ENCODE measurements at places on chromosomes 16 and 17.
A peak's percentile ranks its signal among the peaks of the same experiment; 100 is the strongest.

DNA sequence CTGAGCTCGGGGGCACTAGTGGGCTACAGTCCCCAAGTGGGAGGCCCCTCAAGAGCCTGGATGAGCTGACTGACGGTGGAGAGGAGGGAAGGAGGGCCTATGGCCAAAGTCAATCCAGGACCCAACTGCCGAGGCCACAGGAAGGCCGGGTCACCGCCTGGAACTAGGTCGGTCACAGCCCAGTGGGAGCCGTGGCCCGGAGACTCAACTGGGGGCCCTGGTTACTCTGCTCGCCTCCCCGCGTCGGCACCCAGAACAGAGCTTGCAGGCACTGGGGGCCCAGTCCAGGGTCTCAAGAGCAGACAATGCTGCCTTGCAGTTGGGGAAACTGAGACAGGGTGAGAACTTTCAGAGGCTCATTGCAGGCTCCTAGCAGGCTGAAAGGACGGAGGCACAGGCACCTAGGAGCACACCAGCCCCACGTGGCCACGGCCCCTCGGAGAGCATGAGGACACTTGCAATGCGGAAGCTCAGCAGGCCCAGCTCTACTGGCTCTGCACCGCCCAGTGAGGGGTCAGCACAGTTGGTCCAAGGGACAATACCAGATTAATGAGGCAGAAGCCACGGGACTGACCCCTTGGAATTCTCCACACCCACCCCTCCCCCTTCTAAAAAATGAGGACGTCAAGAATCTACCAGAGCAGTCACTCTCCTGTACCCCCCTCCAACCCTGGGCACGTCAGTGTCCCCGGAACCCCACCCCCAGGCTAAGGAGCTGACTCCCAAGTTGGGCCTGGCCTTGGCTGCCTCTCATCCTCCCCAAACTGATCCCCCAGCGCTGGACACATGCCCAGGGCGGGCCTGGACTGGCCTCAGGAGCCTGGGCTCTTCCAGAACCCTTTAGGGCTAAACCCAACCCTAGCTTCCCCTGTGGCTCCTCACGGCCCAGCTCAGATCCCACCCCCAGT is 2.2 kb downstream of the HS3ST6 start:
- peaks cover 70% of the 10 kb centered on the region for H3K27me3 ChIP-seq
- H3K4me3 ChIP-seq: no peak overlapping the region
- no peak for DNase-seq
- peaks cover 8% of the 10 kb centered on the region for H3K4me1 ChIP-seq

DNA sequence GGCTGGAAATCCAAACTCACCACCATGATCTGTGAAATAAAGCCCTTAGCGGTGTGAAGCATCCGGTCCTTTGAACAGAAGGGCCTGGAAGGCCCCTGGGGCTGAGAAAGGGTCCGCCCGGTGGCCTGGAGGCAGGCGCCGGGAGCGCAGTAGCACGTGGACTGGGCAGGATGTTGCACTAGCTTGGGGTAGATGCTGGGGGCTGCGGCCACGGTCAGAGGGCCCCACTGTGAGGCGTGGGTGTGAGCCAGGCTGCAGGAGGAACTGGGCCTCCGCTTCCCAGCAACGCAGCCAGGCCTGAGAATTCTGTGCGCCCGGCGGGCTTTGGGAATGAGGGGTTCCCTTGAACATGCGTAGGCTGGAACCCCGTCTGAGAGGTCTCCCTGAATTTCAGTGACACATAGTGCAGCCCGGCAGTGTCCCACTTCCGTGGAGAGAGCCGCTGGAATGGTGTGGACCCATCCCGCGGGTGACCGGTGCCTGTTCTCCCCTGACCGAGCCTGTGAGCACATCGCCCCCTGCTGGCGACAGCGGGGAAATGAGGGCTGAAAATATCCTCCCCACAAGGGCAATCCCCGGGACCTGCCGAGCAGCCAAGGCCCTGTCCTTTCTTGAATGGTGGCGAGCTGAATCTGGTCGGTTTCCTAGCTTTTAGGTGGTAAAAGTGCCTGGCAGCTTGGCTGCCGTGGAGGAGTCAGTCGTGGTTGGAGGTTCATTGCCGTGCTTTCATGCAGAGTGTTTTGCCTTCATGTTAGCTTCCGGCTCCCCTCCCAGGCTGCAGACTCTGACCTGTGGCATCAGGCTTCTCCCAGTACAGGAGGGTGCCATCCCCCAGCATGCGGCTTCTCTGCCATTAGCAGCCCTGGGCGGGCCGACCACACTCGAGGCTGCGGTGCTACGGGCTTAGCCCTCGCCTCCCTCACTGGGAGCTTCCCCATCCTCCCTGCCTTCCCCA is 43.8 kb downstream of the DNAJA2 start:
- H3K27me3 ChIP-seq: no peaks in the 10 kb centered on the region
- no peak overlapping the region for H3K27ac ChIP-seq
- no peak overlapping the region for H3K4me3 ChIP-seq
- H3K4me1 ChIP-seq: no peaks in the 10 kb centered on the region
- H3K36me3 ChIP-seq: peaks cover 12% of the 10 kb centered on the region
- DNase-seq: peak; percentile 67

- H3K36me3 ChIP-seq: no peaks in the 10 kb centered on the region
- no peak for DNase-seq
- peaks cover 9% of the 10 kb centered on the region for H3K4me1 ChIP-seq
Observed at GRCh38 chr17:39687101-39687545, 734 bp downstream of the PGAP3 start.

- no peak overlapping the region for H3K27ac ChIP-seq
- H3K36me3 ChIP-seq: no peaks in the 10 kb centered on the region
- no peak for DNase-seq
Observed at GRCh38 chr17:10114931-10115535, 83.4 kb downstream of the GAS7 start.

- no peak overlapping the region for H3K4me3 ChIP-seq
- H3K27ac ChIP-seq: no peak overlapping the region
- H3K27me3 ChIP-seq: no peaks in the 10 kb centered on the region
- no peak for DNase-seq
- peaks cover 19% of the 10 kb centered on the region for H3K4me1 ChIP-seq
- H3K36me3 ChIP-seq: no peaks in the 10 kb centered on the region
Observed at GRCh38 chr16:85398688-85399582, 214.2 kb upstream of the GSE1 start.

GRCh38 chr17:82615084-82616020 is 32.9 kb downstream of the WDR45B start:
- peaks cover 30% of the 10 kb centered on the region for H3K4me1 ChIP-seq
- peak overlapping the region; percentile 94 for H3K27ac ChIP-seq
- H3K4me3 ChIP-seq: no peak overlapping the region

DNA sequence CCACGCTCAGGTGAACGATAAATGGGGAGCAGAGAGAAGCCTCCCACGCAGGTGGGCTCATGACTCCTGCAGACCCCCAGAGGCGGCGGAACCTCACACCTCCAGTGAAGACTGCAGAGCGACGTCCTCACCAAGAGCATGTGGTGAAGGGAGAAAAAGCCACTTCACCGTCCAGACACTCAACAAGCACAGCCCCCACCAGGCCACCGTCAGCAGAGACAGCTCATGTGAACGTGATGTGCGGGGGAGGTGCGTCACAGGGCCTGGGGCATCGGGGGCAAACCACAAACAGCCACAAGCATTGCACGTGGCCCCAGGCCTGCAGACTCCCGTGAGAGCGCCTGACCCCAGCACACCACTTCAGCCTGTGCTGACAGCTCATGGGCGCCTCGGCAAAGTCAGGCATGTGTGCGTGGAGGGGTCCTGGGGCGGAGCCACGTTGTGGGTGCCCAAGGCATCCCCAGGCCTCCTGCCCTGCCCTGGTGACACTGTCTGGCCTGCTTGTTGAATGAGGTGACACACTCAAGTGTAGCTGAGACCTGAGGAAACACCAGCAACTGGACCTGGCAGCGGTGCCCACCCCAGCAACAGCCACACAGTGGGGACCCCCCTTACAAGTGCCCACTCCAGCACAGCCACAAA is 19.0 kb downstream of the LMF1 start:
- no peak for DNase-seq
- no peak overlapping the region for H3K4me3 ChIP-seq
- H3K27ac ChIP-seq: no peak overlapping the region
- H3K27me3 ChIP-seq: no peaks in the 10 kb centered on the region
- H3K36me3 ChIP-seq: peaks cover 3% of the 10 kb centered on the region
- H3K4me1 ChIP-seq: no peaks in the 10 kb centered on the region

GRCh38 chr17:2089021-2089422 is 34.1 kb downstream of the HIC1 start:
- H3K4me3 ChIP-seq: no peak overlapping the region
- no peaks in the 10 kb centered on the region for H3K36me3 ChIP-seq
- DNase-seq: peak; percentile 80
- H3K4me1 ChIP-seq: peaks cover 72% of the 10 kb centered on the region
- H3K27me3 ChIP-seq: no peaks in the 10 kb centered on the region

DNA sequence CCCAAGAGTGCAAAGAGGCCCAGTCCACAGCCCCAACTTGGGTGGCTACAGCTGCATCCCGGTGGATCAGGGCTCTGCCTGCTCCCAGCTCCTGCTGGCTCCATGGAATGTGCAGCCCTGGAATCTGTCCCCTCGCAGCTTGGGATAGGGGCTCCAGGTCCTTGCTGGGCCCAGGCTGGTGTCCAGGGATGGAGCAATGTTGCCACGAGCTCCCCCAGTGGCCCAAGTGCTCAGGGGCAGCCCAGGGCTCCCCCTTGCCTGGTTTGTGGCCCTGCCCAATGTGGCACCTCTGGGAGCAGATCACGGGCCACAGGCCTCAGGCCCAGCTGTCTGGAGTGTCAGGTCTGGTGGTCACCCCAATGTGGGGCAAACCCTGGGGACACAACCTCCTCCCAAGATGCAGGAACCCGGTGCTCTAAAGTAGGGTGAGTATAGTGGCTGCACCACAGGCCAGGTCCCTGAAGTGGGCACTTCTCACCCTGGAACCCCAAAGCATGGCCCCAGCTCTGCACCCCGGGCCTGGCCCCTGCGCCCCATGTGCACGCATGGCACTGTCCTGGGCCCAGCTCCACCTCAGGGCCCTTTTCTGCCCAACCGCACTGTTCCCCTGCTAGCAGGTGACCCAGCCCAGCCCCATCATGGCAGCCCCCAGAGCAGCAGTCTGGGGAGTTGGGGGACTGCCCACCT is 14.8 kb upstream of the DNAH9 start:
- no peak overlapping the region for H3K27ac ChIP-seq
- no peaks in the 10 kb centered on the region for H3K27me3 ChIP-seq
- no peak for DNase-seq
- H3K4me1 ChIP-seq: no peaks in the 10 kb centered on the region
- no peak overlapping the region for H3K4me3 ChIP-seq

DNA sequence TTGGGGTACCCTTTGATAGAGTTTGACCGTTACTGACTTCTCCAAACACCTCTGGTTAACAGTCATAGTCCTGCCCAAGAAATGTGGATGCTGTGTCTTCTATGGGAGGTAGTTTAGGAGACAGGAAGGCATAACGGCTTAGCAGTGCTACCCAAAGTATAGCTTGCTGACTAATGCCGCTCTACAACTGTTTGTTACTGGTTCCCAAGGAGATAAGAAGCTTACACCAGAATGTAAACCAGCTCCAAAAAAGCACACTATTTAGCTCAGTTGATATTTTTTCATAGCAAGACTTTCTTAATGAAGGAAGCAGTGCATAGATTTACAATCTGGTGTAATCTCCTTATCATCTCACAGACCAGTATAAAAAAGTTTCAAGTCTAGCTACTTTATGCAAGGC is 95.7 kb downstream of the HS3ST3B1 start:
- H3K27ac ChIP-seq: no peak overlapping the region
- no peaks in the 10 kb centered on the region for H3K36me3 ChIP-seq
- no peak overlapping the region for H3K4me3 ChIP-seq
- H3K27me3 ChIP-seq: no peaks in the 10 kb centered on the region

- no peak overlapping the region for H3K4me3 ChIP-seq
- DNase-seq: no peak
- H3K4me1 ChIP-seq: peaks cover 5% of the 10 kb centered on the region
- no peaks in the 10 kb centered on the region for H3K27me3 ChIP-seq
Observed at GRCh38 chr17:29243792-29244191, 2.9 kb upstream of the CRYBA1 start.

- H3K4me3 ChIP-seq: peak within 1 kb of the TSS; percentile 83
- H3K27me3 ChIP-seq: no peaks in the 10 kb centered on the region
- peak; percentile 58 for DNase-seq
- no peaks in the 10 kb centered on the region for H3K36me3 ChIP-seq
- H3K27ac ChIP-seq: no peak within 1 kb of the TSS
- peaks cover 8% of the 10 kb centered on the region for H3K4me1 ChIP-seq
Observed at GRCh38 chr16:19884611-19885450, at the start of gene GPRC5B. Gene GPRC5B, minus strand, starts transcription at chr16:19884848. Its CDS starts 12,003 bp downstream, at chr16:19872845.

DNA sequence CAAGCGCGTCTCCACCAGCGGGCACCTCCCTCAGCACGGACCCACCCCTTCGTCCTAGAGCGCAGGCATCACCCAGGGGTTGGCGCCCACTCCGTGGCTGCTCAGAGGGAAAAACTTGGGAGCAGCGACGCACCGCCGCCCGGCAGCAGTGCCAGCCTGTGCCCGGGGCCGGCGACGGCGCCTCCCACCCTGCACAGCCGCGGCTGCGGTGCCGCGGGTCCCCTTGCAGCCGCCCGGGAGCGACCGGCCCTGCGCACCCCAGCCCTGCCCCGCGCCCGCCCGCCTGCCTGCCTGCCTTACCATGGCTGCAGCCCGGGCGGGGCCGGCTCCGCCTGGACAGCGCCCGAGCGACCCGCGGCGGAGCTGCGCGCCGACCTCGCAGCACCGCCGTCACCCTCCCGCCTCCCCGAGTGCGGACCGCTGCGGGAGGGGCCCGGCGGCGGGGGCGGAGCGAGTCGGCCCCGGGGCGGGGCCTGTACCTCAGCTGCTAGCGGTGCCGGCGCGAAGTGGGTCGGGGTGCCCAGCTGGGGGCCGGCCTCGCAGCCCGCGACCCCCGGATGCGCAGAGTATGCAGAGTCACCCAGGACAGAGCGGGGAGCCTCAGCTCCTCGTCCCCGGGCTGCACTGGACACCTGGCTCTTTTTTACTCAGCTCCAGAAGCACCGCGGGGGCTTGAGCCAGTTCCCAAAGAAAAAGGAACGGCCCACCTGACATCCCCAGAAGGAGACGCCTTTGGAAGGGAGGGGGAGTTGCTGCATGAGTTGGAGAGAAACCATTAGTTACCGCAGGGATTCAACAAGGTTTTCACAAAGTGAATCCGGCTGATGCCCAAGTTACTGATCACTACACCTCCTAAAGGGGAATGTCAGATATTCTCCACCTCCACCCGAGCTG is 17.5 kb upstream of the MTMR4 start:
- peaks cover 9% of the 10 kb centered on the region for H3K27me3 ChIP-seq
- H3K4me3 ChIP-seq: peak overlapping the region; percentile 61
- H3K27ac ChIP-seq: no peak overlapping the region
- no peaks in the 10 kb centered on the region for H3K36me3 ChIP-seq
- H3K4me1 ChIP-seq: peaks cover 4% of the 10 kb centered on the region

GRCh38 chr17:69434164-69434579 is 19.7 kb downstream of the MAP2K6 start:
- DNase-seq: peak; percentile 53
- peaks cover 33% of the 10 kb centered on the region for H3K4me1 ChIP-seq
- peak overlapping the region; percentile 5 for H3K27ac ChIP-seq
- H3K27me3 ChIP-seq: no peaks in the 10 kb centered on the region
- H3K4me3 ChIP-seq: no peak overlapping the region
- H3K36me3 ChIP-seq: no peaks in the 10 kb centered on the region

GRCh38 chr16:31713945-31714902 is 159.4 kb upstream of the ZNF267 start:
- H3K27ac ChIP-seq: peak overlapping the region; percentile 97
- peaks cover 8% of the 10 kb centered on the region for H3K4me1 ChIP-seq
- peak; percentile 10 for DNase-seq

Measured in cardiac muscle cell (in vitro differentiated cells and primary cell).